Upper lobe of right lung (tissue), 1 donor: ENCODE measurements at places on chromosomes 5 and 9. TPM values are rescaled to one million over a fixed set of nuclear protein-coding genes. Genes with fewer than 3 reads are reported as not detected.

The CCNI2 gene
- total RNA-seq, result 0.55 TPM

The TAF11L2 gene
- not detected for total RNA-seq

The SLC46A2 gene
- total RNA-seq, result 17.0 TPM

The TSSK1B gene
- total RNA-seq, result not detected

The FOXB2 gene
- total RNA-seq, result not detected

The ENHO gene
- total RNA-seq, result 0.61 TPM

The CCL21 gene
- total RNA-seq, result 37.7 TPM

DNA sequence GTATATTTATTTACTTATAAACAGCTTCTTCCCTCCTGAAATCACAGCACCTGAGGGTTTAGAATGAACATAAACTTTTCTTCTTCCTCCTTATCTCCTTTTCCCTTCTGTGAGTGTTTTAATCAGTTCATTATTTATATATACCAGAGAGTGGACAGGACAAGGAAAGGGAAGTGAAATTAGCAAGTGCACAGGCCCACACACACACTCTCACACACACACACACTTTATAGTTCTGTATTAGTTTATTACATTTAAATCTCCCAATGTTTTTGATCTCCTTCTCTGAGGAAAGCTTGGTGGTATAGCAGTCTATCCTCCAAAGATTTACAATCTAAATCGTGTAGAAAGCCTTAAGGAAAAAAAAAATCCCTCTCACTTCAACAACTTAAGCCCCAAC, 353.5 kb downstream of the NDUFS4 start:
- no peak overlapping the region for H3K27ac ChIP-seq
- no peaks in the 10 kb centered on the region for H3K4me1 ChIP-seq
- no peak for DNase-seq
- H3K27me3 ChIP-seq, result no peaks in the 10 kb centered on the region

DNA sequence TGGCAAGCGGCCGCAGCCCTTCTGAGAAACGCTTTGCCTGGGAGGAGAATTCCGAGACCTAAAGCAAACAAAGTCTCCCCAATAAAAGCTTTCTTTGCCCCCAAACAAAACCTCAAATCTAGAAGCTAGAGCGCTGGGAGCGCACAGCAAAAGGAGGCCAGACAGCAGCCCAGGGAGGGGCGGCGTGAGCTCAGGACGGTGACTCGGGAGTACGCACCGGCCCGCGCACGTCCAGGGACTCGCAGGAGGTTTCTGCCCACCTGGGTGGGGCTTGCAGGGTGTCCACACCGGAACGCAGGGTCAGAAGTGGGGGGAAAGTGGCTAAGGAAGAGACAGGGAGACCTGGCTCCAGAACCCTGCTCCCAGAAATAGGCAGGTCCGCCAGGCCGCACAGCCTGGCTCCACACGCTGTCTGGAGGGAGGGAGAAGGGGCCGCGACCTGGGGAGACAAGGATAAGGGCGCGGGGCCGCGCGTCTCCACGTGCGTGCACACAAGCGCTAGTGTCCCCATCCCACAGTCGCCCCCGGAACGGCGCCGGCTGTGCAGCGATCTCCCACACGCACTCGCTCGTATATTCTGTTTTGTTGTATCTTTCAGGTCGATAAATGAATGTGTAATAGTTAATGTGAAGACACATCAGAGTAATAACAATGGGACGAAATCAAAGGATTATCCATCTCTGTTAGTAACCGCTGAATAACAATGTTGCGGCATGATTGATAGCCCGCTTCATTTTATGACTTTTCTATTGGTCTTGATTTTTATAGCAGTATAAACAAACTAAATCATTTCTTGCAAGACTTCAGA, 2.3 kb upstream of the OTP start:
- H3K27ac ChIP-seq, result no peak overlapping the region
- H3K4me1 ChIP-seq, result peaks cover 17% of the 10 kb centered on the region
- H3K4me3 ChIP-seq, result no peak overlapping the region
- peaks cover 98% of the 10 kb centered on the region for H3K27me3 ChIP-seq
- no peaks in the 10 kb centered on the region for H3K36me3 ChIP-seq

DNA sequence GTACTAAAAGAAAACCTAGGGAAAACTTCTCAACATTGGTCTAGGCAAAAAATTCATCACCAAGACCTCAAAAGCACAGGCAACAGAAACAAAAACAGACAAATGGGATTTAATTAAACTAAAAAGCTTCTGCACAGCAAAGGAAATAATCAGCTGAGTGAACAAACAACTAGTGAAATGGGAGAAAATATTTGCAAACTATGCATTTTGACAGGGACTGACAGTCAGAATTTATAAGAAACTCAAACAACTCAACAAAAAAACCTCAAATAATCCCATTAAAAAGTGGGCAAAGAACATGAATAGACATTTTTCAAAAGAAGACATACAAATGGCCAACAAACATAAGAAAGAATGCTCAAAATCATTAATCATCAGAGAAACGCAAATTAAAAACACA, 189.4 kb downstream of the AUH start:
- H3K4me3 ChIP-seq, result no peak overlapping the region
- H3K4me1 ChIP-seq, result no peaks in the 10 kb centered on the region
- no peak for DNase-seq
- H3K36me3 ChIP-seq, result no peaks in the 10 kb centered on the region

- H3K27ac ChIP-seq, result peak overlapping the region; percentile 25
- no peak overlapping the region for H3K4me3 ChIP-seq
- no peaks in the 10 kb centered on the region for H3K36me3 ChIP-seq
- no peak for DNase-seq
- no peaks in the 10 kb centered on the region for H3K27me3 ChIP-seq
These were observed 113.8 kb upstream of the SPRY4 start for GRCh38 chr5:142438573-142438972.

DNA sequence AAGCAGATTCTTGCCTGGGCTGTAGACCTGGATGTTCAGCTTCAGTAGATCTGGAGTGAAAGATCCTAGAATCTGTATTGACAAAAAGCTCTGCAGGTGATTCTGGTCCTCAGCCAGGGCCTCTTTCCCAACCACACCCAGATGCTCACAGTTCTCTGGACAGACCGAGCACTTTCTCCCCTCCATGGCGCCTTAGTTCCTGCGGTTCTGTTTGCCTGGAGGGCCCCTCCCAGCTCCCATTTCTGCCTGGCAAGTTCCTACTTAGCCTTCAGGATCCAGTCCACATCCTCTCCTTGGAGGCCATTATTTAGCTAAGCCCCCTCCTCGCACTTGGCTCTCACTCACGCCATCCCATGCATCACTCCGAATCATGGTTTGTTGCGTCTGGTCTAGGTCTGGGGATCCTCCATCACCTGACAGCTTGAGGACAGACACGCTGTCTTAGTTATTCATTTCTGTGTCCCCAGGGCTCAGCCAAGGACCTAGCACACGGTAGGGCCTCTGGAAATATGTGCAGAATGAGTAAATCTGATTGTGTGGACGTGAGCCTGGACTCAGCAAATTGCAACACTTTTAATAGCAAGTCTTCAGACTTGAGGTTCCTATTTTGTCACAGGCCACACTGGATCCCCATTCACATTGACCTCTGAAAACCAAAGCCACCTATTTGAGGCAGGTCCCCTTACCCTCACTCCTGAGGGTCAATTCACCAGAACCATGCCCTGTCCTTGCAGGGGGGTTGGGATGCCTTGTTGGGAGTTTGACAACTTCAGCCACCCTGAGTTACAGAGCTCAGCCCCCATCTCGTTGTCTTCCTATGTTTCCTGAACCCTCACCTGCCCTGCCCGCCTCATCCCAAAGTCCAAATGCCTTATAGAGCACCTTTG, 50.7 kb downstream of the COL15A1 start:
- no peak overlapping the region for H3K4me3 ChIP-seq
- H3K36me3 ChIP-seq, result no peaks in the 10 kb centered on the region
- H3K27ac ChIP-seq, result no peak overlapping the region
- peaks cover 25% of the 10 kb centered on the region for H3K4me1 ChIP-seq

DNA sequence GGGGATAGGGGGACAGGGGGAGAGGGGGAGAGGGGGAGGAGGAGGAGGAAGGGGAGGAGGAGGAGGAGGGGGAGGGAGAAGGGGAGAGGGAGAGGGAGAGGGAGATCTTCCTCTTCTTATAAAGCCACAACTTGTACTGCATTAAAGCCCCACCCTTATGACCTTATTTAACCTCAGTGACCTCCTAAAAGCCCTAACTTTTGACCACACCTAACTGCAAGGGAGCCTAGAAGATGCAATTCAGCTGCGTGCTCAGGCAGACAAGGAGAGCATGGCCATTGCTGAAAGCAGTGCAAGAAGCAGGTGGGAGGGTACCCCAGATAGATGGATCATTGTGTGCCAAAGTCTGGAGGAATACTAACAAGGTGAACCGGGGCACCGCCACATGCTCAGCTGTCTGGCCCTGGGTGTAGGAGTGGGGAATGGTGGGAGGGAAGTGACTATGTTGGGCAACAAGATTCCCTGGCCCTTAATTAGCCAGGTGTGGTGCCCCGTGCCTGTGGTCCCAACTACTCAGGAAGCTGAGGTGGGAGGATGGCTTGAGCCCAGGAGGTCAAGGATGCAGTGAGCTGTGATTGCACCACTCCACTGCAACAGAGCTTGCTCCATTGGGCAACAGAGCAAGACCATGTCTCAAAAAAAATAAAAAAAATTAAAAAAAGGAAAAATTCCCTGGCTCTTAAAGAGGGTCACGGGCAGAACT, 125.4 kb upstream of the BOD1 start:
- no peak overlapping the region for H3K4me3 ChIP-seq
- peak; percentile 74 for DNase-seq
- H3K4me1 ChIP-seq, result peaks cover 9% of the 10 kb centered on the region
- no peaks in the 10 kb centered on the region for H3K36me3 ChIP-seq

- no peaks in the 10 kb centered on the region for H3K27me3 ChIP-seq
- no peaks in the 10 kb centered on the region for H3K4me1 ChIP-seq
- H3K36me3 ChIP-seq, result no peaks in the 10 kb centered on the region
- no peak overlapping the region for H3K4me3 ChIP-seq
These were observed 385.3 kb downstream of the BNC2 start for GRCh38 chr9:16485160-16485559.

- H3K4me3 ChIP-seq, result no peak overlapping the region
- no peak overlapping the region for H3K27ac ChIP-seq
- no peaks in the 10 kb centered on the region for H3K36me3 ChIP-seq
- no peaks in the 10 kb centered on the region for H3K4me1 ChIP-seq
These were observed 7.1 kb downstream of the SLC36A3 start for GRCh38 chr5:151296478-151296830.

GRCh38 chr5:50800410-50800809, 134.0 kb downstream of the PARP8 start:
- no peak for DNase-seq
- H3K4me3 ChIP-seq, result no peak overlapping the region
- H3K27me3 ChIP-seq, result no peaks in the 10 kb centered on the region

DNA sequence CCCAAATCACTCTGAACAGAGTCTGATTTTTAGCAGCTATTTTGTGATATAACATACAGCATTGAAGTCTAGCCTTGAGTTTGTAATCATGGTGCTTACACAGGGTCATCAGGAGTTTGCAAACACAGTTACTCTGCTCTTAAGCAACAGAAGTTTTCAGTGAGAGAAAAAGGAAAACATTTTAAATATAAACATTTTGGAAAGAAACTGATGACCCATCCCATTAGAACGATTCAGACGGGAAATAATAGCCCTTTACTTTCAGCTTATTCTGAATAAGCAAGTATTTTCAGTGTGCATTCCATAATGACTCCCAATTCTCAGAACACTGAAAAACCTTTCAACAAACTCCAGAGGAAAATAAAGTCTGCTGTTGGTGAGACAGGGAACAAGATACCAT, 46.7 kb upstream of the TMC1 start:
- peaks cover 20% of the 10 kb centered on the region for H3K4me1 ChIP-seq
- H3K27me3 ChIP-seq, result no peaks in the 10 kb centered on the region
- H3K27ac ChIP-seq, result no peak overlapping the region

DNA sequence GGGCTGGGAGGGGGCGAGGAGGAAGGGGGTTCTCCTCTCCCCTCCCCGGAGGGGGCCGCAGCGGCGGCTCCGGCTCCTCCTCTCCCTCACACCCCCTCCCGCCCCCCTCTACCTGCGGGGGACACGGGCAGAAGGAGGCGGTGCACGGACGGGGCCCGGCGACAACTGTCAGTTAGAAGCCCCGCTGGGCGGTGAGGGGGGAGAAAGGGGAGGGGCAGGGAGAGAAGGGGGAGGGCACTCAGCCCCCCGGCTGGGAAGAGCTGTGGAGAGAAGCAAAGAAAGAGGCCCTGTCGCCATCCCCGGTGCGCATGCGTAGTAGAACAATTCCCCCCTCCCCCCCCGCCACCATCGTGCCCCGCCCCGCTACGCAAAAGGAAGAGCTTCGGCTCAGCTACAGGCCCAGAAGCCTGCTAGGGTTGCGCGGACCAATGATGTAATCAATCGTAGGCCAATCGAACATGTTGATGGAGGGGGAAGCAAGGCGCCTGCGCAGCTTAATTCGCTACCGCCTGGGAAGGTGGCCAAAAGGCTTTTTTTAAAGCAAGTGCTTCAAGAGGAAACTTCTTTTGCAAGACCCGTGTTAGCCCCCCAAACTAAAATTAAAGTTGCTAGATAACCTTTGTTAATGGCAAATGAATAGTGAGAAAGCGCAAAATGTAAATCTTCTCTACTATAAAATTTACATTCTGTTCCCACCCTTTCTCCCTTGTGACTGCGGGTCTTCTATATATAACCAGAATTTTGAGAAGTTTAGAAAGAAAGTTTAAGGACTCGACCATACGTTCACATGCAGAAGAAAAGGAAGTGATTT, 7.0 kb downstream of the RANBP6 start:
- peak; percentile 94 for DNase-seq
- peak overlapping the region; percentile 62 for H3K4me3 ChIP-seq
- no peaks in the 10 kb centered on the region for H3K27me3 ChIP-seq

DNA sequence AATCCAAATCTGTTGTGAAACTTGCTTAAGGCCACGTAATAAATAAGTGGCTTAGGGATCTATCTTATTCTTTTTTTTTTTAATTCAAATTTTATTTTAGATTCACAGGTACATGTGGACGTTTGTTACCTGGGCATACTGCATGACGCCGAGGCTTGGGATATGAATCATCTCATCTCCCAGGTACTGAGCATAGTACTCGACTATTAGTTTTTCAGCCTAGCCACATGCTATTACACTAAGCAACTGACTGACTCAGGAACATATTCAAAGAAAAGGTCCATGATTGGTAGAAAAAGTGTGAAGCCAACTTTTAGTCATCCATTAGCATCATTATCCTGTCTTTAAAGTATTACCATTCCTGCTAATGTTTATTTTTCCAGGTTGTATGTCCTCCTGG, 1103.5 kb upstream of the DMAC1 start:
- no peak overlapping the region for H3K27ac ChIP-seq
- no peak overlapping the region for H3K4me3 ChIP-seq
- H3K4me1 ChIP-seq, result no peaks in the 10 kb centered on the region
- no peak for DNase-seq

DNA sequence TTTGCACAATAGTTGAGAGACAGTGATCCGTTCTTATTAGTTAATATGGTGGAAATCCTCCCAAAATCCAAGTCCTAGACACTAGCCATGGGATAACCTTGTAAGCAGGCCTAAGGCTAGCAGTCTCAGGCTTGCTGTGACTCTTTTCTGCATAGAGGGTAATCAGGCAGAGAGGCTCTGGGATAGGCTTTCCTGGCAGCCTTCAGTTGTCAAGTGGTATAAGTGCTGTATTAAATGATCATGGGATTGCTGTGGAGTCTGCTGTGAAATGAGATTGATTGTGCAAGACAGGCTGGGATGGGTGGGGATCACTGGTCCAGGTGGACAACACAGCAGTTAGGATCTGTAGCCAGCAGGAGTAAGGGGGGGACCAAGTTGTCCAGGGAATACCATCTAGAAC, 416.4 kb downstream of the TLE4 start:
- H3K27me3 ChIP-seq, result no peaks in the 10 kb centered on the region
- H3K27ac ChIP-seq, result no peak overlapping the region
- no peak for DNase-seq
- H3K4me3 ChIP-seq, result no peak overlapping the region

- no peaks in the 10 kb centered on the region for H3K27me3 ChIP-seq
- no peaks in the 10 kb centered on the region for H3K36me3 ChIP-seq
- no peak for DNase-seq
- no peaks in the 10 kb centered on the region for H3K4me1 ChIP-seq
These were observed 43.9 kb downstream of the CRB2 start for GRCh38 chr9:123399803-123400378.
